ENCODE measurements at places on chromosomes 3 and 15. TPM values are rescaled to one million over a fixed set of nuclear protein-coding genes. Genes with fewer than 3 reads are reported as not detected.

The SEMA5B gene
- not detected for polyA plus RNA-seq

The HYAL1 gene
- 0.10 TPM for polyA plus RNA-seq

The ICE2 gene
- 19.4 TPM for polyA plus RNA-seq

The ATP2B2 gene
- polyA plus RNA-seq = not detected

The DYNLT2B gene
- 11.1 TPM for polyA plus RNA-seq

The SLC22A13 gene
- polyA plus RNA-seq = 0.13 TPM

The GP5 gene
- polyA plus RNA-seq = 0.02 TPM

The MIX23 gene
- 3.7 TPM for polyA plus RNA-seq

The PCSK6 gene
- polyA plus RNA-seq = 0.42 TPM

The SLC12A8 gene
- 8.4 TPM for polyA plus RNA-seq

DNA sequence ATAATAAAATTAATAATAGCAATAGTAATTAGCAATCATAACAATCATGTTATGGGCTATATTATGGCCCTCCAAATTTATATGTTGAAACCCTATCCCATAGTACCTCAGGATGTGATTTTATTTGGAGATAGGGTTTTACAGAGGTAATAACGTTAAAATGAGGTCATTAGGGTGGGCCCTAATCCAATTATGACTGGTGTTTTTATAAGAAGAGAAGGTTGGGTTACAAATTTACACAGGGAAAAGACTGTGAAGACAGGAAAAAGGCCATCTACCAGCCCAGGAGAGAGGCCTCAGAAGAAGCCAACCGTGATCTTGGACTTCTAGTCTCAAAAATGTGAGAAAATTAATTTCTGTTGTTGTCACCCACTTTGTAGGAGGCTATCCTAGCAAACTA, 353.1 kb downstream of the CHL1 start:
- no peak for DNase-seq

DNA sequence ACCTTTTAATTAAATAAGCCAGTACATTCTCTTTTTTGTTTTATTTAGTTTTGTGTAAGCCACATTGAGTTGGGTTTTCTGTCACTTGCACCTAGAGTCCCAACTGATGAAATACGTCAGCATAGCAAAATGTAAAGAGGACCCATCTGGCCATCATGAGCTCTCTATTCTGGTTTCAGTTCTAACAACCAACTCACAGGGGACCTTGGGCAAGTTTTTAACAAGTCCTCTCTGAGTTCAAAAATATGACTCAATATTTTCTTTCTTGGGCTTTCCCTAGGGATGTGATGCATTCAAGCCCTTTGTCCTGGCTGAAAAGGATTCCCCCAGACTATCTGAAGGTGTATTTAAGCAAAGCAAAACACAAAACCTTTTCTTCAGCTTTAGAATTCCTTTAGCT, 32.9 kb downstream of the PLCH1 start:
- no peak for DNase-seq

GRCh38 chr15:38648121-38648843, 83.7 kb upstream of the RASGRP1 start:
- no peak for DNase-seq

DNA sequence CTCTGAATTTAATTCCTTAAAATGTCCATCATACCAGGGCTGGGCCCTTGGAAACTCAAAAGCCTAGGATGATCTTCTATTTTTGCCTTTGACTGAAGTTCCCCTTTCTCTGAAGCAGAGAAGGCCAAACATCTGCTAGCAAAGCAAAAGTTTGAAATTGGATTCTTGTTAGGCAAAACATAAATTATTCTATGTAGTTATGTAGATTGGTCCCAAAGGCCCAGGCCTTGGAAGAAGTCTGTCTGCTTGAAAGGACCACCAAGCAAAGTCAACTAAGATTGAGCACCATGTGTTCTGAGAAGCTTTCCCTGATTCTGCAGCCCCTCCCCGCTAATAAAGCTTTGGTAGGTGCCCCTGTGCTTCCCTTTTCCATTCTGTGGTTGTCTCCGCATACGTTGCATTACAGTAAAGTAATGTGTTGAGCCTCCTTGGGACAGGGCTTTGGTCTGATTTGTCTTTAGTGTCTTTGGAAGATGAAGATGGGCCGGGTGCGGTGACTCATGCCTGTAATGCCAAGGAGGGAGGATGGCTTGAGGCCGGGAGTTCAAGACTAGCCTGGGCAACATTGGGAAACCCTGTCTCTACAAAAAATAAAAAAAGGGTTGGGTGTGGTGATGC, 56.4 kb downstream of the RPL39L start:
- no peak for DNase-seq

GRCh38 chr3:197577366-197578074, 21.8 kb upstream of the BDH1 start:
- DNase-seq = no peak

DNA sequence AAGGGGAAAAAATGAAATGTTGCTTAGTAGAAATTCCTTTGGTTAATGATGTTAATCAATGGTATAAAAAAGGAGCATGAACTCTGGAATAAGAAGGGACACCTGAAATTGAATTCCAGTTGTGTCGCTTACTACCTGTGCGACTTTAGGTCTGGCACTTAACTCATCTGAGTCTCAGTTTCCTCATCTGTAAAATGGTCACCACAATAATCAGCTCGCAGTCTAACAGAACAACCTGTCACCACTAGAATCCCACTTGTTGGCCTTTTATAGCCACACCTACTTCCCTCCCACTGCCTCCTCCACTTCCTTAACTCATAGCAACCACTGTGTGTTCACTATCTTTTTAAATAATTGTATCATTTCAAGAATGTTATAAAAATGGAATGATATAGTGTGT, 2.5 kb downstream of the PLAAT1 start:
- no peak for DNase-seq

- DNase-seq = no peak
Observed at GRCh38 chr3:150610785-150611184, 7.7 kb downstream of the SELENOT start.

DNA sequence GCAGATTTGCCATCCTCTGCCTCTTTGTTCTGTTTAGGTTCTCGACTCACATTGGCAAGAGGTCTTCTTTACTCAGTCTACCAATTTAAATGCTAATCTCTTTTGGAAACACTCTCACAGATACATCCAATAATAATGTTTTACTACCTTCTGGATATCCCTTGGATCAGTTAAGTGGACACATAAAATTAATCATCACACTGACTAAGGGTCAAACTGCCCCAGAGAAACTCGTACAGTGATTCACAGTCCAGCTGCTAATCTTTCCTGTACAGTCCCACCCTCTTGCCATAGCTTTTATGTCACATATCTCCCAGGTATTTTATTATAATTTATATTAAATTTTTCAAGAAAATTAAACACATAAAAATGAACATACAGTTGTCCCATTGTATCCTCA, 360.8 kb upstream of the RGMA start:
- DNase-seq = no peak

DNA sequence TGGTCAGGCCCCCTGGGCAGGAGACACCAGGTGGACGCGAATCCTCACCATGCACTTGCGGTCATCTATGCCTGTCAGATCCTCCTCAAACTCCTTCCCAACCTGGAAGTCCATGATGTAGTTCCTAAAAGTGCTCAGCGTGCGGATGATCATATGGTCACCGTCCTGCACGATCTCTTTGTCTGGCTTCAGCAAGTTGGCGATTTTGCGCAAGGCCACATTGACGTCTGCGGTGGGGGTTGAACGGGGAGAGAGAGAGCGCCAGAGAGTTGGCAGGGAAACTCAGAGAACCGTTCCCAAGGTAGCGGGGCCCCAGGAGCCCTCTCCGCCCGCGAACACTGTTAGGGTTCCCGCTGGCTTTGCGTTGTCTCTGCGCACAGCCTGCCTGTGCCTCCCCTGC, 809 bp downstream of the RBP1 start:
- DNase-seq = no peak

GRCh38 chr3:175826759-175827158, 967.6 kb downstream of the NAALADL2 start:
- DNase-seq = no peak

DNA sequence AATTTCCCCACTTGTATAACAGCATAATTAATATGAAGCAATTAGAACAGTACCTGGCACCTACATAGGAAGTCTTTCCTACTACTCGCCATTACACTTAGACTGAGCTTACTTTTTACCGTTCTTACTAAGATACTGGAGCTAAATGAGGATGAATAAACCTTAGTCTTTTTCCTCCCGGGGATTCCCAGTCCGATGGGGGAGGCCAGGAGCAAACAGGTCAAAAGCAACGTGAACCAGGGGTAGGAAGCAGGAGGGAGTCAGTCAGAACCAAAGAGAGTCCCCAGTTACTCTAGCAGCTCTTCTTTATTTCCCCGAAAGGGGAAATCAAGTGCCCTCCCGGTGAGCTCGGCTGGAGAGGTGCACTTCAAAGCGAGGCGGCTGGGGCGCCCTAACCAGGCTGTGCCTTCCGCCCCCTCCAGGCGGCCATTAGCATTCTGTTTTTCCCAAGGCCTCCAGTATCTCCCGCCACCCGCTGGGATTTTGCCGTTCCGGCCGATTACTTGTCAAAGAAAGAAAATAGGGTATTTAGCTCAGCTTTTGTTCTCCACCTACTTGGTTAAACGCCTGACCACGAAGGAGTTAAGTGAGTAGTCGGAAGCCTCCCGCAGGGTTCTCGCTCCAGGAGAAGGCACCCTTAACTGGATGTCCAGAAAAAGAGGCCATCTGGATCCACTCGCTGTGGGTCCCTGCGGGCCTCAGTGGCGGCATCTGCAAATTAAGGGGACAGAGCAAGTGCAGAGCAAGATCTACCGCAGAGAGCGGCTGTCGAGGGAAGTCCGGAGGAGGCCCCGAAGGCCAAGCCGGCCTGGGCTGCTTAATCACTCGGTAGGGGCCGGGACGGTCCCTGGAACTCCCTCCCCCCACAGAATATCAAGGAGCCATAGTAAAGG, 6.3 kb upstream of the EOMES start:
- no peak for DNase-seq

DNA sequence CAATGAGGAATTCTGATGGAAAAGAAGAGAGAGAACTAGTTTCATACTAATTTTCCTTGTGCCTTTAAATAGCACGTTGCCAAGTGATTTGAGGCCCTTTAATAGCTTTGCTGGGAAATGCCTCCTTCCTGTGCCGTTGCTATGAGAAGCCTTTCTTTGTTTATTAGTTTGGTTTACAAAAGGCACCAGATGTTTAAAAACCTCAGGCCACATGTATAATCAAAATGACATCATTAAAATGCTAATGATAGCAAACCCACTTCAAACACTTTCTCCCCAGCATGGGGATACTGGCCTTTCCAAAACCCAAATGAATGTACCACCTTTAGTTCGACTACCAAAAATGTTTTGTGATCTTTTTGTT, 50.0 kb upstream of the TBC1D23 start:
- DNase-seq = peak; percentile 90

GRCh38 chr3:127420829-127421228, 133.0 kb upstream of the PRR20G start:
- no peak for DNase-seq

DNA sequence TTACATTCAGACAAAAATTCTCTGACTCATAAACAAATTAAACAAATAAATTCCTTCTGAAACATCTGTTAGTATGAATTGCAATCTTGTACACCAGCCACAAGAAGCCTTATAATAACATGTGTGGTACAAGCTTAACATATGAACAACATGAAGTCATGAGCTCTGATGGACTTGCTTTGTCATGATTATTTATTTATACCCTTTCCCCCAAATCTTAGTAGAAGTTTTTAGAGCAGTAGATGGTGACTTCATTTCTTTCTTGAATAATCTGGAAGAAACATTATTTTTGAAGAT, 633.4 kb downstream of the EPHA3 start:
- DNase-seq = no peak

DNA sequence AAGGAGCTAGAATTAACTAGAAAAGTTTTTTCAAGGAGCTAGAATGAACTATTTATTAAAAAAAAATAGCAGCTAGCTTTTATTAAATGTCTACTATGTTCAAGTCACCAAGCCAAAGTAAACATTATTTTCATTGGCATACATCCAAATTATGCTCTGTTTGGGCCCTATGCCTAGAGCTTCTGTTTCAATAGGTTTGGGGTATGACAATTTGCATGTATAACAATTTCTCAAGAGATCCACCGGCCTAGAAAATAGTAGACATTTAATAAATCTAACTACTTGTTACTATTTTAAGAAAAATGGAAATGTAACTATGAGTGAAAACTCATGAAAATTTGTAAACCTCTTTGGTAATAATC, 8.0 kb downstream of the GABRR3 start:
- no peak for DNase-seq

DNA sequence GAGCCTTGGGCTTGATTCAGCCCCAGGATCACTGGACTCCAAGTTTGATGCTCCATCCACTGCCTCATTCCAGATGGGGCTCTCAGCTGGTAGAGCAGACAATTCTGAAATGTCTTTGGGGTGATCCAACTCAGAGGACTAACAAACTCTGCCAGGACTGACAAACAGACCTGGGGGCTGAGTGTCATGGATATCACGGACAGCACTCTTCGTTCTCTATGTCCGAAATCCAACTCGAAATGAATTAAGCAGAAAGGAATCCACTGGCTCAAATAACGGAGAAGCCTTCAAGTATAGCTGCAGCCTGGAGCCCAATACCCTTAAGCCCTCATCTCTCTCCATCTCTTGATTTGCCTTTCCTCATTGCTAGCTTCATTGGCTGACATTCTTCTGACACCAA, 14.2 kb downstream of the SLC38A3 start:
- DNase-seq = no peak

DNA sequence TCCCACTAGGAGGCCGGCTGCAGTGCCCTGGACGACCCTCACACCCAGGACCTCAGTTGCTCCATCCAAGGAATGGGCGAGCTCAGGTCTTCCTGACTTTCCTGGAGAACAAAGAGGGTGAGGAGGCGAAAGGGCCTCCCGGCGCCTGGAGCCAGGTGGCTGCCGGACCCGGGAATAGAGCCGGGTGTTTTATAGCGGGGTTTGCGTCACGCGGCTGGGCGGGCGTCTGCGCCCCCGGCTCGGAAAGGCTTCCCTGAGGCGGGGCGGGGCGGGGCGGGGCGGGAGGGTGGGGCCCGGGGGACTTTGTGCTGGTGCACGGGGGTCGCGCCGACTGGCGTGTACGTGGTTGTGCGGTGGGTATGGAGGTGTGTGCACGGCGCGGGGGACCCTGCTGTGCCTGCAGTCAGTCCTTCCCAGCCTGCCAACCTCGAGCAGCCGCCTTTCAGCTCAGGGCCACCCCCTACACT, 4.6 kb upstream of the PRKCD start:
- no peak for DNase-seq

DNA sequence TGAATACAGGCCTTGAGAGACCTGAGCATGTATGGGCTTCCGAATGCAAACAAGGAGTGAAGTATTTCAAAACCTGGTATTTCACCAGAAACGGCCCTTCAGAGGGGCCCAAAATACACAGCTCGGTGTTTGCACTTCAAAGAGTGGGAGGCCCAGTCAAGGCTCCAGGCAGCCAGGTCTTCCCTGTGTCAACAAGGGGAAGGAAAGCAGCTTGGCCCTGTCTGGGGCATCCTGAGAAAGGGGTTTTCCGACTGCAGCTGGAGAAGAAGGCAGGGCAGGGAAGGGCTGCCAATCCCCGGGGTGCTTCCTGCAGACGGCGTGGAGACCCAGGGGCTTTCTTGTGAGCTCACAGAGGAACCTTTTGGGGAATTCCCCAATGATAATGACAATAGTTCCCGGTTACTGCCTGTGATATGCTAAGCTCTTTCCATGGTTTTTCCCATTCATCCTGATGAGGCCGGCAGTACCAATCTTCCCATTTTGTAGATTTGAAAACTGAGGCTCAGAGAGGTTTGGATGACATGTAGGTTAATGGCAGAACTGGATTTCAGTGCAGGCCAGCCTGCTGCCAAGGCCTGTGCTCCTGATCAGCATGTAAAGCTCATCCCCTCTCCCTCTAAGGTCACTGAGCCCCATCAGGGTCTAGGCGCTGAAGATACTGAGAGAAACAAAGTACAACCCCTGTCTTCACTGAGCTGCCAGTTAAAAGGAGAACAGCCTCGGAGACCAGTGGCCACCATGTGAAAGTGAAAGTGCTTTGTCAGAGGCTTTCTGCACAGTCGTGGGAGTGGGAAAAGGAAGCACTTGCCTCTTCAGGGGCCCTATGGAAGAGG, 43.0 kb upstream of the TLE3 start:
- DNase-seq = no peak
